Body of pancreas (tissue), 4 donors: ENCODE measurements at places on chromosomes 12 and 14. TPM values are rescaled to one million over a fixed set of nuclear protein-coding genes. Genes with fewer than 3 reads are reported as not detected.

DNA sequence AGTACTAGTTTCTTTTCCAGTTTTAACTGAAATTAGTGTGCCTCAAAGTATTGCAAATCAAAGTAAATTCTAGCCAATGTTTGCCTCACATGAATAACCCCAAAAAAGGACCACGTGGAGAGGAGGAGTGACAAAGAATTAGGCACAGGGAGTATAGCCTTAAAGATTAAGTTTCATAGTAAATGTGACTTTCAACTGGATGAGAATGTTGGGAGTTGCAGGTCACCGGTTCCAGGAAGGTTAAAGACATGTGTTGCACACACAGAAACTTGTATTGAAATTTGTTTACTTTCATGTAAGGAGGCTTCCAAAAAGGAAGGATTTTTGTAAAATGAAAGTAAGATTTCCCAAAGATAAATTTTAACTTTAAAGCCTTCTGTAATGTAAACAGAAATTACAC, 89.1 kb upstream of the CCDC198 start:
- no peaks in the 10 kb centered on the region for H3K4me1 ChIP-seq
- no peak overlapping the region for H3K27ac ChIP-seq
- H3K4me3 ChIP-seq = no peak overlapping the region
- H3K27me3 ChIP-seq = no peaks in the 10 kb centered on the region
- DNase-seq = no peak

The PRH2 gene
- total RNA-seq = not detected

- H3K4me3 ChIP-seq = no peak overlapping the region
- H3K27me3 ChIP-seq = no peaks in the 10 kb centered on the region
- no peak for DNase-seq
- H3K4me1 ChIP-seq = peaks cover 52% of the 10 kb centered on the region
These were observed 19.7 kb upstream of the TMED10 start for GRCh38 chr14:75196064-75196463.

GRCh38 chr12:88529531-88530488, 50.5 kb downstream of the KITLG start:
- no peaks in the 10 kb centered on the region for H3K36me3 ChIP-seq
- H3K4me3 ChIP-seq = no peak overlapping the region
- peak overlapping the region; percentile 2 for H3K27ac ChIP-seq

DNA sequence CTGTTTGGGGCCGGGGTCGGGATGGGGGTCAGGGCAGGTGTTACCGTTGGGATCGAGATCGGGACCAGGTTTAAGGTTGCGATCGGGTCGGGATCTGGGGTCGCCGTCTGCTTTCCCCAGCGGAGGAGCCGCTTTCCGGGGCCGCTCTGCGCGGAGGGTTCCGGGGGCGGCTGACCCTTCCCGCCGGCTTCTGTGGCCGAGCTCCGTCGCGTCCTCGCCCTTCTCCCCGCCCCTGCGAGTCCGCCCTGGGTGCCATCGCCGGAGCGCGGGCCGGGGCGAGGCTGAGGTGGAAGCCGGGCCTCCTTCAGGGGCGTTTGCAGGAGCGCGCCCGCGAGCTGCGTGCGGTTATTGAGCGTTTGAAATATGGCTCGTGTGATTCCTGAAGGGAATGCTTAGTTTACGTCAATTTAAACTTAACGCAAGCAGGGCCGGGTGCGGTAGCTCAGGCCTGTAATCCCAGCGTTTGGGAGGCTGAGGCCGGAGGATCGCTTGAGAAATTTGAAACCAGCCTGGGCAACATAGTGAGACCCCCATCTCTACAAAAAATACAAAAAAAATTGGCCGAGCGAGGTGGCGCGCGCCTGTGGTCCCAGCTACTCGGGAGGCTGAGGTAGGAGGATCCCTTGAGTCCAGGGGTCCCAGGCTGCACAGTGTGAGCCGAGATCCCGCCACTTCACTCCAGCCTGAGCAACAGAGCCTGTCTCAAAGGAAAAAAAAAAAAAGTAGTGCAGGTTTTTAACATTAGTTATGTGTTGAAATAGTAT, 620 bp downstream of the PGAM5 start:
- H3K27me3 ChIP-seq = no peaks in the 10 kb centered on the region
- H3K4me1 ChIP-seq = peaks cover 33% of the 10 kb centered on the region
- H3K4me3 ChIP-seq = peak overlapping the region; percentile 66
- DNase-seq = no peak
- no peaks in the 10 kb centered on the region for H3K36me3 ChIP-seq

DNA sequence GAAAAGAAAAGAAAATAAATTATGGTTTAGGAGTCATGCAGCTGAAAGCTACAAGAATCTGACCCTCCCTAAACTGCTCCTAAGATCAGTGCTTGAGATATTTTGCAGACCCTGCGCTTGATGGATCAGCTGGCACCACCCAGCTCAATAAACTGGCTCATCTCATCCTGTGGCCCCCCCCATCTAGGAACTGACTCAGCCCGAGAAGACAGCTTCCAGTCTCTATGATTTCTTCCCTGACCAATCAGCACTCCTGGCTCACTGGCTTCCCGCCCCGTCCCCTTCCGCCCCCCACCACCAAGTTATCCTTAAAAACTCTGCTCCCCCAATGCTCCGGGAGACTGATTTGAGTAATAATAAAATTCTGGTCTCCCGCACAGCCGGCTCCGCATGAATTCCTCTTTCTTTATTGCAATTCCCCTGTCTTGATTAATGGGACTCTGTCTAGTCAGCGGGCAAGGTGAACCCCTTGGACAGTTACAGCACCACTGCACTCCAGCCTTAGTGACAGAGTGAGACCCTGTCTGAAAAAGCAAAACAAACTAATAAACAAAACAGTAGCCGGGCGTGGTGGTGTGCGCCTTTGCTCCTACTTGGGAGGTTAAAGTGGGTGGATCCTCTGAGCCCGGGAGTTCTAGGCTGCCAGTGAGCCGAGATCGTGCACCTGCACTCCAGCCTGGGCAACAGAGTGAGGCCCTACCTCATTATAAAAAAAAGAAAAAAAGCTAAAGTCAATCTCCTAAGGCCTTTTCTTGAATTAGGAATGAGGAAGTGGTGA, 24.5 kb upstream of the SPTLC2 start:
- peaks cover 9% of the 10 kb centered on the region for H3K4me1 ChIP-seq
- H3K36me3 ChIP-seq = no peaks in the 10 kb centered on the region
